Small intestine (tissue), 16 donors: ENCODE measurements at places on chromosomes 11 and 22. TPM values are rescaled to one million over a fixed set of nuclear protein-coding genes. Genes with fewer than 3 reads are reported as not detected.

The OR52N1 gene
- not detected for polyA plus RNA-seq

The TRIM6 gene
- 1.1 TPM for polyA plus RNA-seq

The FJX1 gene
- polyA plus RNA-seq, result 1.3 TPM

The ZNF74 gene
- polyA plus RNA-seq, result 10.6 TPM

The TYMP gene
- 98.5 TPM for polyA plus RNA-seq

The MS4A15 gene
- polyA plus RNA-seq, result not detected

The NAALAD2 gene
- polyA plus RNA-seq, result 5.5 TPM

The SLC25A18 gene
- 2.1 TPM for polyA plus RNA-seq

DNA sequence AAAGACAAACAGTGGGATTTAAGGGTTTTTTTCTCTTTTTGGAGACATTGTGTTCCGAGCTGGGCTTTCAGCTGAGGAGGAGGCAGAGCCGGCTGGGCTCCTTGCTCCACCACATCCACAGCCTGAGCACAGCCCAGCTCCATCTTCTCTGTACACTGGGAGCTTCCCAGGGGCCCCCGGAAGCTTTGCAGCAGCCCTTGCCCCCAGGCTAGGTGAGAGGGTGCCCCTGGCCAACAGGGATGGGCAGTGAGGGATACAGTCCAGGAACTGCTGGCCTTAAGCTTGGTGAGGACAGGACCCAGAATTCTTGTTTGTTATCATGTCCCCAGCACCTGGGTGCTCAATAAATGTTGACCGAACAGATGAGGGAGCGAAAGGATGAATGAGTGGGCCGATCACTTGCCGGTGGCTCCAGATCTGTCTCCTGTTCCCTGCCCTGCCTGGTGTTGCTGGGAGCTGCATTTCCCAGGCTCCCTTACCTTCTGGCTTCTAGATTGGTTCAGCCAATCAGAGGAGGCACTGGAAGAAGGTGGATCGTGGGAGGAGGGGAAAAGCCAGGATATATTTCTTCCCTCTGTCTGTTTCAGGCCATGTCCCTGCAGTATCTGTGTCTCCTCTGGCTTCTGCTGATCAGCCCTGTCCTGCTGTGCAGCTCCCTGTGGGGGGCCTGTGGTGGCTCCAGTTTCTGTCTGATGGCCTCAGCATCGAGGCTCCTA lies 26.5 kb upstream of the NECTIN1 start:
- H3K4me3 ChIP-seq, result no peak overlapping the region
- H3K4me1 ChIP-seq, result no peaks in the 10 kb centered on the region
- DNase-seq, result no peak

GRCh38 chr11:120208001-120208441 lies 2.8 kb upstream of the OAF start:
- DNase-seq, result no peak
- no peaks in the 10 kb centered on the region for H3K4me1 ChIP-seq
- no peaks in the 10 kb centered on the region for H3K36me3 ChIP-seq
- no peaks in the 10 kb centered on the region for H3K27me3 ChIP-seq
- no peak overlapping the region for H3K4me3 ChIP-seq
- H3K27ac ChIP-seq, result no peak overlapping the region

GRCh38 chr11:87398931-87399330 lies 361.2 kb downstream of the TMEM135 start:
- H3K4me1 ChIP-seq, result no peaks in the 10 kb centered on the region
- no peaks in the 10 kb centered on the region for H3K27me3 ChIP-seq
- H3K27ac ChIP-seq, result no peak overlapping the region
- H3K4me3 ChIP-seq, result no peak overlapping the region

GRCh38 chr11:34575261-34575660 lies 45.6 kb upstream of the EHF start:
- H3K36me3 ChIP-seq, result no peaks in the 10 kb centered on the region
- no peaks in the 10 kb centered on the region for H3K4me1 ChIP-seq
- H3K27me3 ChIP-seq, result no peaks in the 10 kb centered on the region
- H3K27ac ChIP-seq, result no peak overlapping the region
- no peak overlapping the region for H3K4me3 ChIP-seq

GRCh38 chr22:25483931-25484330 lies 80.5 kb upstream of the GRK3 start:
- H3K4me1 ChIP-seq, result peaks cover 14% of the 10 kb centered on the region
- H3K27ac ChIP-seq, result no peak overlapping the region

- H3K27ac ChIP-seq, result no peak overlapping the region
- no peaks in the 10 kb centered on the region for H3K27me3 ChIP-seq
- no peak overlapping the region for H3K4me3 ChIP-seq
- no peaks in the 10 kb centered on the region for H3K36me3 ChIP-seq
- no peaks in the 10 kb centered on the region for H3K4me1 ChIP-seq
These were observed 559.7 kb downstream of the BRD1 start for GRCh38 chr22:49267996-49268395.

- no peaks in the 10 kb centered on the region for H3K4me1 ChIP-seq
- H3K4me3 ChIP-seq, result no peak overlapping the region
- H3K36me3 ChIP-seq, result no peaks in the 10 kb centered on the region
- DNase-seq, result no peak
- peaks cover 2% of the 10 kb centered on the region for H3K27me3 ChIP-seq
These were observed 82.7 kb downstream of the CADM1 start for GRCh38 chr11:115421352-115421991.

DNA sequence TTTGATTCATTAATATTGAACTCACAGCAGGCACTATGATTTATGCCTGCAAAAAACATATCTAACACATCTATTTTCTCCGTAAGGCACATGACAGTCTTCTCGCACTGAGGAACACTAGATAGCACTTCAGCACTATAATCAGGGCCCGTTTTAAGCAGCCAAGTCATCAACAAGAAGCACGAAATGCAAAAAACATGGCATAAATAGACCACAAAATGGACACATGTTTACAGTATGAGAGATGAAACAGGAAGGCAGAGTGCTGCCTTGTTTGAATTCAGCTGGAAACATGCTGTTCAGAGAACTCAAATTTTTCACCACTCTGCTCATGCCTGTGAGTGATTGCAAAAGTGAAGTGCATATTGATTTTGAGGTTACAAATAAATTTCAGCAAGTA lies 205.8 kb upstream of the PDGFD start:
- H3K4me3 ChIP-seq, result no peak overlapping the region
- H3K36me3 ChIP-seq, result no peaks in the 10 kb centered on the region
- H3K27me3 ChIP-seq, result no peaks in the 10 kb centered on the region
- no peaks in the 10 kb centered on the region for H3K4me1 ChIP-seq
- H3K27ac ChIP-seq, result no peak overlapping the region

- no peak overlapping the region for H3K4me3 ChIP-seq
- DNase-seq, result no peak
- H3K36me3 ChIP-seq, result no peaks in the 10 kb centered on the region
- H3K27me3 ChIP-seq, result no peaks in the 10 kb centered on the region
- no peak overlapping the region for H3K27ac ChIP-seq
These were observed 493.2 kb downstream of the MIAT start for GRCh38 chr22:27150544-27150941.

- no peak overlapping the region for H3K27ac ChIP-seq
- peaks cover 7% of the 10 kb centered on the region for H3K27me3 ChIP-seq
- no peaks in the 10 kb centered on the region for H3K36me3 ChIP-seq
- no peak overlapping the region for H3K4me3 ChIP-seq
- DNase-seq, result no peak
These were observed 109.7 kb upstream of the CLPB start for GRCh38 chr11:72543849-72544542.

DNA sequence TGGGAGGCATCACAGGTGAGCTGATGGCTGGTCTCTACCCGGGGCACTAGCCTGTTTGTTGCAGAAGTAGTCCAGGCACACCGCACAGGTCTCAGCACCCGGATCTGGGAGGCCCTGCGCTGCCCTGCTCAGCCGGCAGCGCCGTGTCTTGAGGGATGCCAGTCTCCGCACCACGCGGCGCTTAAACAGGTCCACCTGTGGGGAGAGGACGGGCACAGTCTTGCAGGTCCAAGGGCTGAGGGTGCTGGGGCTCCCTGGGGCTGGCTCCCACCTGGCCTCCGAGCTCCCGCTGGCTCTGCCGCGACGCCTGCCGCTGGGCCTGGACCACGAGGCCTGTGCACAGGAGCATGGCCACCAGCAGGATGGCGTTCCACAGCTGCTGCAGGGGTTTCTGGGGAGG lies 7.2 kb downstream of the RNF215 start:
- no peak overlapping the region for H3K27ac ChIP-seq
- no peak for DNase-seq
- no peak overlapping the region for H3K4me3 ChIP-seq
- H3K36me3 ChIP-seq, result peaks cover 79% of the 10 kb centered on the region
- no peaks in the 10 kb centered on the region for H3K4me1 ChIP-seq
- H3K27me3 ChIP-seq, result no peaks in the 10 kb centered on the region

GRCh38 chr11:61675826-61676225 lies 4.4 kb upstream of the DAGLA start:
- H3K27me3 ChIP-seq, result no peaks in the 10 kb centered on the region
- peaks cover 11% of the 10 kb centered on the region for H3K36me3 ChIP-seq
- no peak overlapping the region for H3K27ac ChIP-seq
- no peak for DNase-seq

- peak overlapping the region; percentile 30 for H3K27ac ChIP-seq
- no peaks in the 10 kb centered on the region for H3K27me3 ChIP-seq
- peaks cover 8% of the 10 kb centered on the region for H3K4me1 ChIP-seq
- H3K4me3 ChIP-seq, result no peak overlapping the region
These were observed 13.0 kb upstream of the BID start for GRCh38 chr22:17787241-17787640.

- no peak overlapping the region for H3K27ac ChIP-seq
- H3K27me3 ChIP-seq, result peaks cover 24% of the 10 kb centered on the region
- peaks cover 15% of the 10 kb centered on the region for H3K4me1 ChIP-seq
- no peak overlapping the region for H3K4me3 ChIP-seq
These were observed 4.3 kb upstream of the PHLDA2 start for GRCh38 chr11:2933375-2934020.

GRCh38 chr11:111982019-111982464 lies 43.2 kb upstream of the DLAT start:
- H3K4me1 ChIP-seq, result no peaks in the 10 kb centered on the region
- peak overlapping the region; percentile 90 for H3K27ac ChIP-seq
- H3K4me3 ChIP-seq, result peak overlapping the region; percentile 43
- peaks cover 4% of the 10 kb centered on the region for H3K36me3 ChIP-seq

- peaks cover 8% of the 10 kb centered on the region for H3K27me3 ChIP-seq
- no peak for DNase-seq
- H3K4me1 ChIP-seq, result no peaks in the 10 kb centered on the region
- H3K27ac ChIP-seq, result peak overlapping the region; percentile 44
- peak overlapping the region; percentile 1 for H3K4me3 ChIP-seq
These were observed 2.2 kb downstream of the NCAM1 start for GRCh38 chr11:112963368-112963955.

DNA sequence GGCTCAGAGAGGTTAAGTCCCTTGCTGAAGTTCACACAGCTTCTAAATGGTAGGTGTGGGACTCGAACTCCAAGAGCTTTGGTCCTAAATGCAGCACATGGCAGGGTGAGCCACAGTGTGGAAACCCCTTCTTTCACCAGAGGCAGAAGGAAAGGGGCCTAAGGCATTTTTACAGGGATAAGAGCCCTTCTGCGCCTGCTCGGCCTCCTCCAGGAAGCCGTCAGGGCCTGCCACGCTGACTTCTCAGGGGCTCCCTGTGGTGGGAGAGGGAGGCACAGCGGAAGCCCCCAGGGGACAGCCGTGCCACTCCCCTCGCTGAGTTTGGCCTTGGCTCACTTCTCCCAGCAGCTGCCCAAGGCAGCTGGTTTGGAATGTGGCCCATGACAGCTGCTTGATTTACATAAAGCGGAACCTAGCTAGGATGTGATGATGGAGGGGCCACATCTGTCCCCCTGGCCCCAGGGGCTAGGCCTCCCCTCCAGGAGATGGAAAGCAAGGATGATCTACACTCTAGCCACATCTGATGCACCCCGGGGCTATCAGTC lies 35.4 kb downstream of the CD82 start:
- no peaks in the 10 kb centered on the region for H3K27me3 ChIP-seq
- peaks cover 50% of the 10 kb centered on the region for H3K4me1 ChIP-seq
- peak overlapping the region; percentile 90 for H3K27ac ChIP-seq
- DNase-seq, result no peak

DNA sequence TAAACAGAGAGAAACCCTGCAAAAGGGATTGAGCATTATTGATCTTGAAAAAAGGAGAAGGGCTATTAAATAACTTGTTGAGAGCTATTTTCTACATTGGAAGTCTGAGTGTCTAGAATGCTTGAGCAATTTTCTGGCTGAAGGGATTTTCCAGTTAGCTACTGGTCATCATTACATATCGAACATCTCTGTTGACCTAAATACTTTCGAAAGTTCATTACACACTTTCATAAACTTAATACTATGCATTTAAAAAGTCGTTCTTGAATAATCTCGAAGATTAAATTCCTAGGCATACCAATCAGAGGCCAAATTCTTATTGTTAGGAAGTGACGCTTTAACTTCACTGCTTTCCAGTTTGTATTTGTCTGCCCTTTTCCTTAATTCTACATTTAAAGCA lies 13.7 kb downstream of the ETS1 start:
- peaks cover 1% of the 10 kb centered on the region for H3K4me1 ChIP-seq
- H3K4me3 ChIP-seq, result no peak overlapping the region
- H3K36me3 ChIP-seq, result no peaks in the 10 kb centered on the region
- peaks cover 2% of the 10 kb centered on the region for H3K27me3 ChIP-seq
- no peak overlapping the region for H3K27ac ChIP-seq

GRCh38 chr22:29870574-29870973 lies 12.4 kb upstream of the MTMR3 start:
- no peaks in the 10 kb centered on the region for H3K27me3 ChIP-seq
- H3K4me1 ChIP-seq, result no peaks in the 10 kb centered on the region
- no peaks in the 10 kb centered on the region for H3K36me3 ChIP-seq
- no peak for DNase-seq
- H3K4me3 ChIP-seq, result no peak overlapping the region
- no peak overlapping the region for H3K27ac ChIP-seq

DNA sequence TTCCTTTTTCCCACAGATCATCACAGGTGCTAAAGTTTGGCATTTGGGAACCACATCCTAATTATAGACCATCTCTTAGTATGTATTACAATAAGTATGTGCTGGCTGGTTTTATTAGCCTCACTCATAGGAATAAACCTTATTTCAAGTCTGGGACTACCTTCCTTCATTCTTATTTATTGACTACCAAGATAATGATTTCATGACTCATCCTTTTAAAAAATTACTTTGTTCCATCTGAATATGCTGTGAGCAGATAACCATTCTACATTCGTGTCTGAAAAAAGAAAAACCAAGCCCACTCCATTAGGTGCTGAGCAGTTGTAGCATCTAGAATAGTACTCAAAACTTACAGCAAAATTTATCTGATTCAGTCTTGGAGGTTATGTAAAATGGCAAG lies 12.3 kb downstream of the TNRC6B start:
- no peaks in the 10 kb centered on the region for H3K27me3 ChIP-seq
- DNase-seq, result no peak
- no peaks in the 10 kb centered on the region for H3K36me3 ChIP-seq
- peaks cover 4% of the 10 kb centered on the region for H3K4me1 ChIP-seq

DNA sequence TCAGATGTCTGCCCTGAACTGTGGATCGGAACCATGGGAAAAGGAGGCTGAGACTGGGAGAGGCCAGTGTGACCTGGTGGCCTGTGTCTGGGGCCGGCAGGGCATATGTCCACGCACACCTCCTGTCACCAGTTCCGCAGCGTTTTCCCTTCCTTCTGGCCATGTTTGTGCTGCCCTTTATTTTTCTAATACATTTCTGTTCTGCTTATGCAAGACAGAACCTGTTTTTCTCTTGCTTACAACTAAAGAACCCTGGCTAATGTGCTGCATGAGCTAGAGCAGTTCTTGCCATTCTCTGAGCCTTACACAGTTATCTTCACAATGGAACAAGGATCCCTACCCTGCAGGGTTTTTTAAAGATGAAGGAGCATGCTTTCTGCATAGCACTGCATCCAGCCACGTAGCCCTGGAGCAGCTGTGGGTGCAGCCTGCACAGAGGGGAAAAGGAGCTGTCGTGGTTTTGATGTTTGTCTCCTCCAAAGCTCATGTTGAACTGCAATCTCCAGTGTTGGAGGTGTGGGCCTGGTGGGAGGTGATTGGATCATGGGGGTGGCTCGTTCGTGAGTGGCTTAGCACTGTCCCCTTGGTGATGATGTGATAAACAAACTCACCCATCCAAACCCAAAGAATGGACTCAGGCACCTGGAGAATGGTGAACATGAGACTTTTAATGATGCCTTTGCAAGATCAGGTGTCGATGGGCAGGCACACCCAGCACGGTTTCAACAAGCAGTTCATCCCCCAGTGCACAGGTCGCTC lies 84.8 kb upstream of the SHANK2 start:
- H3K4me1 ChIP-seq, result no peaks in the 10 kb centered on the region
- H3K36me3 ChIP-seq, result no peaks in the 10 kb centered on the region
- no peak overlapping the region for H3K4me3 ChIP-seq
